ENCODE measurements at places on chromosomes 12 and 14.

DNA sequence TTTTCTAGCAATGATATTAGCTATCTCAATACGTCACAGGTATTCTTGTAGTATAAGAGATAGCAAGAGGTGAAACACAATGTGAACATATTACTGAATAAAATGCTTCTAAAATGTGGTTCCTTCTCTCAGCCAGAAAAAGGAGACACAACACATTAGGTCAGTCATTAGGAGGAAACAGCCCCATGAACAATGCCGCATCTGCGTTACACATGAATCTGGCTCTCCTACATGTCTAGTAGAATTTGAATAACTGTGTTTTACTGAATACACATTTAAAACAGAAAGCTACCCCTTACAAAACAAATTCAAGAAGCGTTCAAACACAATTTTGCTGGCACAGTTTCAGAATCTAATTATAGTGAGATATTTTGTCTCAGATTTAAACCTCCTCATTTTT lies 51.6 kb downstream of the EFCAB11 start:
- no peak for DNase-seq

- DNase-seq, result no peak
Measured at GRCh38 chr12:85733984-85734383, 102.2 kb downstream of the RASSF9 start.

DNA sequence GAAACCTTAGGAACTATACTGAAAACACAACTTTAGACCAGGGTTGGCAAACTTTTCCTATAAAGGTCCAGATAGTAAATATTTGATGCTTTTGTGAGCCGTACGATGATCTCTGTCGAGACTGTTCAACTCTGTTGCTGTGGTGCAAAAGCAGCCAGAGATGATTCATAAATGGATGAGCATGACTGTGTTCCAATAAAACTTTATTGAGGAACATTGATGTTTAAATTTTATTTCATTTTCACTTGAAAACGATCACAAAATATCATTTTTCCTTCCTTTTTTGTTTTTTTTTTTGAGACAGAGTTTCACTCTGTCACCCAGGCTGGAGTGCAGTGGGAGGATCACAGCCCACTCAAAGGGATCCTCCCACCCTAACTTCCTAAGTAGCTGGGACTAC lies 105.5 kb downstream of the PTPN11 start:
- no peak for DNase-seq

GRCh38 chr12:121927813-121928212 lies 9.4 kb downstream of the CFAP251 start:
- DNase-seq, result no peak

DNA sequence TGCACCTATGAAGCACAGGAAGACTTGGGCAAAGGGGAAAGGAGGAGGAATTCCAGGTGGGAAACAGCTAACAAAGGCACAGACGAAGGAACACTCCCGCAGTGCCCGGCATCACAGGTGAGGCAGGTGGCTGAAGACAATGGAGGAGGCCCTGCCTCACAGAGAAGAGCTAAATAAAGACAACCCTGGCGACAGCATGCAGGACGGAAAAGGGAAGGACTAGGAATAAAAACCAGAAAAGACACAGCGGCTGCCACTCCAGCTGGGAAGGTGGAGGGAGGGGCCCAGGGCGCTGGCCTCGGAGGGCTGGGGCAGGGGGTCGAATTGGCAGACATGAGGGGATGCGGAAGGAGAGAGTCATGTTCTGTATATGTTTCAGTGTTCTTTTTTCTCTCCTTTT lies 43.0 kb upstream of the ANO2 start:
- no peak for DNase-seq

GRCh38 chr12:95073698-95074520 lies 491 bp upstream of the NR2C1 start:
- no peak for DNase-seq

- no peak for DNase-seq
Measured at GRCh38 chr12:79689477-79690141, 1.2 kb downstream of the PAWR start.

DNA sequence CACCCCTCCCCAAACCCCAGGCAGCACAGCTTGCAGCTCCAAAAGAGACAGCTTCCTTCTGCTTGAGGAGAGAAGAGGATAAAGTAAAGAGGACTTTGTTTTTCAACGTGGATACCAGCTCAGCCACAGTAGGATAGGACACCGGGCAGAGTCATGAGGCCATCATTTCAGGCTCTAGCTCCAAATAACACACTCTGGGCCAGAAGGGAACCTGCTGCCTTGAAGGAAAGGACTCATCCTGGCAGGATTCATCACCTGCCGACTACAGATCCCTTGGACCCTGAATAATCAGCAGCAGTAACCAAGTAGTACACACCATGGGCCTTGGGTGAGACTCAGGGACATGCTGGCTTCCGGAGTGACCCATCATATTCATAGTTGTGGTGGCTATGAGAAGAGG lies 10.4 kb upstream of the CKAP4 start:
- DNase-seq, result no peak

DNA sequence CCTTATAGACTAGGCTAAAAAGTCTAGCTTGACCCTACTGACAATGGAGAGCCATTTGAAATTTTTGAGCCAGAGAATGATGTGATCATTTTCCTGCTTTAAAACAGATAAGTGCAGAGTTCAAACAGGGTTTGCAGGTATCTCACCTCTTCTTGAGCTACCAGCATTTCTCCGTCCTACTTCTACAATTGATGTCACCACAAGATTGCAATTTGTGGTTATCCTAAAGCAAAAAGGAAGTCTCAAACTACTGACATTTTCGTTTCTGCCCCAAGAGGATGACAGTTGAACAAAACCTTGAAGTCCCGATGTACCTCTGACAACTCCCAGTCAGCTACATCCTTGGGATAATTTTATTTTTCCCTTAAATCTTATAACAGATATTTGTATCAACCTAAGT lies 86.7 kb downstream of the PTGER2 start:
- no peak for DNase-seq

DNA sequence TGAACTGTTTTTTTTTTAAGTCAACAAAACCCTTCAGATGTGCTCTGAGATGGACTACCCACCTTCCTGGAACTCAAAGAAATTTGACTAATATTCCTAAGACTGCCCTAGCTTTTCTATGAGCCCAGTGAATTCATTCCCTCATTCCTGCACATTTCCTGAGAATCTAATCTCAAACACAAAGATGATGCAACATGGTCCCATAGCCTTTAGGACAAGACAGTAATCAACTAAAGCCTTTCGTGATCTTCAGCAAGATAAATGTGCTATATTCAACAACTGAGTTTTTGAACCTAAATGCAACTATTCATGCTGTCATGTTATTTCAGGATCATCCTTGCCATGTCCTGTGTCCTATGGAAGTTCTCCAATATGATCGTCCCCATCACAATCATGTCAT lies 5.0 kb downstream of the SETD3 start:
- DNase-seq, result no peak

DNA sequence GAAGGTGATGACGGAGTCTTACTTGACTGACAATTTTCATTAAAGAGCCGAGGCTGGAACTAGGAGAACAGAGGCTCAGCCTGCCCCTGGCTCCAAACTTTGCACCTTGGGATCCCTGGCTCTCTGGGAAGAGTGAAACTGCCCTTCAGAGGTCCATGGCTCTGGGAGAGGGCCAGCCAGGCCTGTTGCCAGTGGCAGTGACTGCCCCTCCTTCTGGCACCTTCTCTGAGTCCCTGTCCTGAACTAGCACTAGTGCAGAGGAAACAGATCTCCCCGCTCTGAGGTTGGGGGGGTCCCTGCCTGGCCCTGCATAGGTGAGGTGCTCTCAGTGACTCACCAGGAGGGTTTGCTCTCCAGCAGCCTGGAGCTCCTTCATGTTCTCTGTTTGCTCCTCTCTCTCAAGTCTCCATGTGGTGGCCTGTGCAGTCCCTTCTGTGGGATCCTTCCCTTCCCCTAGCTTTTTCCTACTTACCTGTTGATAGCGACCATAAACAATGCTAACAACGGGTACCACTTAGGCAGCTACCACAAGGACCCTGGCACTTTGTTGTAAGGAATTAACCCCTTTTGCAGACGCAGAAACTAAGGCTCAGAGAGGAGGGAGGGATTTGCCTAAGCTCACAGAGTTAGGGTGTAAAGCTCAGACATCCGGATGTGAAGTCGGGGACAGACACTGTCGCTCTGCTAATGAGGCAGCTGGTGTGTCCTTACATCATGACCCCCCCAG lies 22.4 kb downstream of the FAM222A start:
- no peak for DNase-seq

DNA sequence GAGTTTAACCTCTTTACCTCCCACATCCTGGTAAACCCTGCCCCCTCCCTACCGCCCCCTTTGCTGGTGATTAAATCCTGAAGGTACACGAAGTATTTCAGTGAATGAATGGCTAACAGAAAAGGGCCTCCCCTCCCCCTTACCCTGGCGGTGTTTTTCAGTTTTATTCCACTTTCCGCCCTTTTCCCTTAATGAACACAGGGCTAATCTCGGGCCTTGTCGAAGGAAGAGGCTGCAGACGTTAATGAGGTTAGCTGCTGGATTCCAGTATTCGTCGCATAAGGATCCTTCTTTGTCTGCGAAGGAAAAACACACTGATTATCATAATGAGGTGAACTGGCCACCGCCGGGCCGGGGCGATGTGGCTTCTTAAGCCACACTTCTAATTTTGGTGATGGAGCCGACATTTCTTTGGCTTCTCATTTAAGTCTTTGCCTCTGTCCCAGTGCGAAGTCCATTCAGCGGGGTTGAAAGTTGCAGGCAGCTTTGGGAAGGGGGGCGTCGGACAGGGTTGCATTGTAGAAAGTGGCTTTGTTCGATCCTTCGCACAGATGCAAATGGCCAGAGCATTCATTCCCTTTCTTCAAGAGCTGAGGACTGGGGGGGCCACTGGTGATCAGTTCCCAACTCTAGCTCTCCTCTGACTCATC lies 6.5 kb downstream of the MEG3 start:
- DNase-seq, result no peak
